ENCODE measurements at places on chromosomes 13 and 19.

DNA sequence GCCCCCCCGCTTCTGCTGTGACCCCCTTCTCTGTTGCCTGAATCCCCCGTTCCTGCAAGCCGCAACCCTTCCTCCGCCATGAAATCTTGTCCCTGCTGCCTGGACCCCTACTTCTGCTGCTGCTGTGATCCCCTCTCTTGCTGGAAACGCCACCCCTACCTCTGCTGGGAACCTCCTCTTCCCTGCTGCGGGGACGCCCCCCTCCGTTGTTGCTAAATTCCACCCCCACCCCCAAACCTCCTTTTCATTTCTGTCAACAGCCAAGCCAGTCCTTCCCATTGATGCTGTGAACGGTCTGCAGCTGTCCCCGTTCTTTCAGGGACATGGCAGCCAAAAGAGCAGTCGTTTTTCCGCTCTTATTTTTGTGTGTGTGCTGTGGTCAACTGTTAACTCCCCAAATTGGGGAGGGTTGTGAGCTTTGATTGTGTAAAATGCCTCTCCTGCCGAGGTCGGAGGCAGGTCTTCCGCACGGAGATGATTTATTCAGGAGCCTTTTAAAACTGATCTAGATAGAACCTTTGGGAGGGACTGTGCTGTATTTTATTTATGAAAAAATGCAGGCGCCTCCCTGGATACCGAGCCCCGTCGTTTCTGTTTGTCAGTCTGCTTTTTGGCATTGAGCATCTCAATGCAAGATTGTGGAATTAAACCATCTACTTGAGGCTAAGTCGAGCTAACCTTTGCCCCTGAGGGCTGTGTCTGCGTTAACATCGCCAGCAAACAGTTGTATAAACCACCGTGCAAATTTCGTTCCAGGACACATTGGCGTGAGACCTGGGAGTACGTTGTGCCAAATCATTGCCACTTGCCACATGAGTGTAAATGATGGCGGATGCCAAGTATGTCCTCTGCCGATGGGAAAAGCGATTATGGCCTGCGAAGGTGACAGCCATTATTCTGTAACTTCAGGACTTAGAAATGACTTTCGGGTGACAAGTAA, 27.9 kb upstream of the NDUFS7 start:
- no peak for DNase-seq

GRCh38 chr19:3760871-3761361, 576 bp downstream of the APBA3 start:
- DNase-seq, result no peak

GRCh38 chr13:100573121-100573520, 15.5 kb downstream of the GGACT start:
- DNase-seq, result peak; percentile 32

DNA sequence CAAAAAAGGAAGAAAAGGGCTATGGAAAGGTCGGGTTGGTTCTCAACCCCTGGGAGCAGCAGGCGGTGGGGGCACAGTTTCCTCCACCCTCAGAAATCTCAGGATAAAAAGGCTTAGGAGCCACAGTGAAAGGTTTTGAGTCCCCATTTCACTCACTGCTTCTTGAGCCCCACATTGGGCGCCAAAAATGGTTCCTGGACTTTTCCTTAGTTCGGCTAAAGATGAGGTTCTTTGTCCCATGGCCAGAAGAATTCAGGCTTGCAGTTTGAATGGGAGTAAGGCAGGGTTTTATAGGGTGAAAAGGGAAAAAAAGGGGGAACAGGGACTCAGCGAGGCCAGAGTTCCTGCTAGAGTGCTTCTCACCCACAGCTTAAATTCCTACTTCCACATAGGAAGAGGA, 179.5 kb downstream of the GGACT start:
- no peak for DNase-seq

DNA sequence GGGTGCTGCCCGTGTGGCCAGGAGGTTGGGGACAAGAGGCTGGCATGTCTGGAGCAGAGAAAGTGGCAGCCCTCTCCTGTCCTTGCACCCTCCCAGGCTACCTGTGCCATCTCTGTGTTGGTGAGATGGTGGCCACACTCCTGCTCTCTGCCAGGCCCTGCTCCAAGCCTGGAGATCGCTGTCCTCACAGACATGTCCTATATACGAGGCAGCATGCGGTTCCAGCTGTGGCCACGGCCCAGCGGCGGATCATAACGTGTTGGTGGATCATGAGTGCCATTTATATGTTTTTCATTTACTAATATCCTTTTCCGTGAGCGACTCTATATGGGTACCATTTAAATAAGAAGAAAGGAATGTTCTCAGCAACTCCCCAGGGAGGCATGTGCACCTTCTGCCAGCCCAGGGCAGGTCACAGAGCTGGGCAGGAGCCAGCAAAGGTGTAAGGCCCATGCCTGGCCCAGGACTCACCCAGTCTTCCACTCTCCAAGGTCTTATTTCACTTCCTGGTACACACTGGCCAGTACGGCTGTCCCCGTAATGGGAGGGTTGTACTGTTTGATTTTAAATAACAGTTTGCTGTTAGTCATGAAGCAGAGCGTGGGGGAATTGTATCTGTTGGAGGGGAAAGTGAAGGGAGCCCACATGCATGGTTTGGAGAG, 47.2 kb upstream of the LDLR start:
- no peak for DNase-seq

DNA sequence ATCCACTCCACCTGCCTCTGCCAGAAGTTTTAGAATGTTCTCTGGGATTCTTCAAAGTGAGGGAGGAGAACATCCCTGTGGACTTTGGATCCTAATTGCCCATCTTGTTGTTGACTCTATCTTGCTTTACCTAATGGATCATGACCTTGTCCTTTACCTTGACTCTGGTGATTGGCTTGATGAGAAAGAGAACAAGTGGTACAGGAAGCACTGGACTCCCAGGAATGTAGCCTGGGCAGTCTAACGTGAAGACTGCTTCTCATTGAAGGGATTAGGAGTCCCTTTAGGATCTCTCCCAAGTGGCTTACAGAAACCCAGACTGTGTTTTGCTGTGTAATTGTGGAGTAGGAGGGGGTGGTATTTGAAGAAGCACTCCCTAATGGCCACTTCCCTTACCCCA, 63.9 kb downstream of the SLC10A2 start:
- DNase-seq, result no peak

DNA sequence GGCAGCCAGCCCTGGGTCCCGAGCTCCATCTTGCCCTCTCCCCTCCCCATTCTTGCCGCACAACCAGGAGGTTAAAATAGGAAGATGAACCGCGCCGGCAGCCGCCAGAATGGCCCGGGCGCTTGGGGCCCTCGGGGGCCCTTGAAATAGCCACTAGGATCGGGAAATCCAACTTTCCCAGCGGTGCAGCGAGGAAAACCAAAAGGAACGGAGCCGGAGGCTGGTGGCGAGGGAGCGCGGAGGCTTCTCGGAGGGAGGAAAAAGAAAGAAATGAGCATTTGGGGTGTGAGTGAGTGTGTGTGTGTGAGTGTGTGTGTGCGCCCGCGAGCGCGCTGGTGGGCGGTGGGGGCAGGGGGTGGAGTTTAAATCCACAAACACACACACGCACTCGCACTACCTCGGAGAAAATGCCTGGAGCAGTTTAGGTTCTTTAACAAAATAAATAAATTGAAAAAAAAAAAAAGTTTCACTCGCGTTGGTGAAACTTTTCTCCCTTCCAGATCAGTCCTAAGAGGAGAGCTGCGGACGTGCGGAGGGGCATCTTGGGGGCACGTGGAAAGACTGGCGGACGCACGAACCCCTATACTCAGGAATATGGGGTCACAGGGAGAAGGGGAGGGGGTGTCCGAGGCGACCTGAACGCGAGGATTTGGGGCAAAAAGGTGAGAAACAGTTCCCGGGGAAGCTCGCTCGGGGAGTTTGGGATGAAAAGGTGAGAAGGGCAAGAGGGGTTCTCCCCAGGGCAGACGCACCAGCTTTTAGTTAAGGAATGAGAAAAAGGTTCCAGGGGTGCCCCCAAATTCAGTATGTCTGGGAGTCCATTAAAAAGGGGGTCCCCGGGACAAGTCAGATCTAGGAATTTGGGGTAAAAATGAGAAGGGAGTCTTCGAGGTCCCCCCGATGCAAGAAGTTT, 1.3 kb downstream of the RFX2 start:
- DNase-seq, result peak; percentile 47

DNA sequence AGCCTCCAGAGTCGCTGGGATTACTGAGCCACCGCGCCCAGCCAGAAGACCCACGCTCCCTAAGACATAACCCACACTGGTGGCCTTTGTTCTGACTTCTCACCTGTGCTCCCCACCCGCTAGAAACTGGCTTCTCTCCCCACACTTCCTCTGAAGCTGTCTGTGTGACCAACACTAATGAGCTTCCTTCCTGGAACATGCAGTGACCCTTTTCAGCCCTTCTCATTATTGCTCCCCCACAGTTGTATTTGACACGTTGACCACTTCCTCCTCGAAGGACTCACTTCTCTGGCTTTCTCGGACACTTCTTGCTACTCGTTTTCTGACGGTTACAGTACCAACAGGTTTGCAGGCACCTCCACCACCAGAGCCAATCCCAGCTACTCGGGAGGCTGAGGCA, 10.9 kb downstream of the NCR1 start:
- no peak for DNase-seq

DNA sequence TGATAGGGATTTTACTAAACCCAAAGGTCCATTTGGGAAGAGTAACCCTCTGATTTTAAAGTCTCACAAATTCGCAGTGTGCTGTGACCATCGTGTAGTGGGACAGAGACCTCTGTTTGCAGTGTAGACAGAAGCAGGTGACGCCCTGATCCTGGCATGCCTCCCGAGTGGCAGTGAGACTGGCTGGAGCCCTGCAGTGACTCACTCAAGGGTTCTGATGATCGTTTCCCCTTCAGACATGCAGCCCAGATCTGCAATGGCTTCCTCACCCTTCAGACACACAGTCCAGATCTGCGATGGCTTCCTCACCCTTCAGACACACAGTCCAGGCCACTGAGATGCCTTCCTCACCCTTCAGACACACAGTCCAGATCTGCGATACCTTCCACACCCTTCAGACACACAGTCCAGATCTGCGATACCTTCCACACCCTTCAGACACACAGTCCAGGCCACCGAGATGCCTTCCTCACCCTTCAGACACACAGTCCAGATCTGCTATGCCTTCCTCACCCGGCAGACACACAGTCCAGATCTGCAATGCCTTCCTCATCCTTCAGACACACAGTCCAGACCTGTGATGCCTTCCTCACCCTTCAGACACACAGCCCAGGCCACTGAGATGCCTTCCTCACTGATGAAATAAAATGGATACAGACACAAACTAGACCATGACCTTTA, 125.2 kb downstream of the ATP11A start:
- DNase-seq, result no peak

GRCh38 chr19:6066661-6067646, 43.3 kb downstream of the RFX2 start:
- DNase-seq, result peak; percentile 70

DNA sequence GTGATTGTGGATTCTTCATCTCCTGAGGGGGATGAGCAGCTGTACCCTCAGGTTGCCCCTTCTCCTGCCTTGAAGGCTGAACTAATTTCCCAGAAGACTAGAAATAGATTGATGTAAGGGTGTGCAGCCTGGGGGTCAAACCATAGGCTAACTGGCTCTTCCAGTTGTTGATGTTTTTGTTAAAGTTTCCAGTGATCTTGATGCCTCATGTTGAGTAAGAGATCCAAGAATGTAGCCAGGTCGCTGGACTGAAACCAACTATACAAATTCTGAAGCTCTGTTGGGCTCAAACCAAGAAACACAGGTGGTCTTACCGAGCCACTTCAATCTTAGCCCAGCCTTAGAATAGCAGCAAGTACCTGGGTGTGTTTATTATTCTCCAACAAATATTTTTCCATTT, 391.8 kb downstream of the KLF5 start:
- no peak for DNase-seq

DNA sequence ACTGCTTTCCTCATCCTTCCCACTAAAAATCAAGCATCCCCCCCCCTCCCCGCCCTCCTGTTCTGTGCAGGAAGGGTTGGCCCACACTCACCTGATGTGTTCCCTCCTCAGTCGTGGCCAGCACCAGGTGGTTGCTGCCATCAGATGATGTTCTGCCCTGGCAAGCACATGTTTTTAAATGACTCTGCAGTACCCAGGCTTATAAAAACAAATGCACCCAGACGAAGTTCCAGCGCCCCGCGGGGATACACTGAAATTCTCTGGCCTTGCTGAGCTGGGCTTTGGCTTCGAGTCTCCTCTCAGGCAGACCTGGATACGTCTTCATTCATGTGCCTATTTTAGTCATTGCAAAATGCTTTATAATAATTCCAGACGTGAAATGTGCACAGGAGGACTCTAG, 316.3 kb downstream of the DLEU7 start:
- no peak for DNase-seq

GRCh38 chr19:50349277-50350057, 16.0 kb downstream of the NAPSA start:
- no peak for DNase-seq

GRCh38 chr19:41328157-41328841, 18.3 kb downstream of the CCDC97 start:
- DNase-seq, result no peak

- DNase-seq, result no peak
Measured at GRCh38 chr19:47618771-47619170, 9.8 kb downstream of the BICRA start.

DNA sequence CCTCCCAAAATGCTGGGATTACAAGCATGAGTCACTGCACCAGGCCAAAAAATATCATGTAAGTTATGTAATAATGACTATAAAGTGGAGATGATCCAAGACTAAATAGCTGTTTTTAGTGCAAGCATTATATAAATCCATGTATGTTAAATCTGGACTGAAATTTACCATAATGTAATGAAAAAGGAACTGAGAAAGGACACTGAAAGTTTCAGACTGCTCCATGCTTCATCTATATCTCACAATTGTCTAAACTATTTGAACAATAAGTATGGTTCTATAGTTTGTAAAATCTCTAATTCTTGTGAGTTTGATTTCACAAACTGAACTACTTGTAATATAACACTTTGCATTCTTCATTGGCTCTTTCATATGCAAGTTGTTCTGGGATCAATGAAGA, 2299.5 kb downstream of the PCDH9 start:
- no peak for DNase-seq

GRCh38 chr13:96294930-96295881, 205.3 kb downstream of the HS6ST3 start:
- no peak for DNase-seq

DNA sequence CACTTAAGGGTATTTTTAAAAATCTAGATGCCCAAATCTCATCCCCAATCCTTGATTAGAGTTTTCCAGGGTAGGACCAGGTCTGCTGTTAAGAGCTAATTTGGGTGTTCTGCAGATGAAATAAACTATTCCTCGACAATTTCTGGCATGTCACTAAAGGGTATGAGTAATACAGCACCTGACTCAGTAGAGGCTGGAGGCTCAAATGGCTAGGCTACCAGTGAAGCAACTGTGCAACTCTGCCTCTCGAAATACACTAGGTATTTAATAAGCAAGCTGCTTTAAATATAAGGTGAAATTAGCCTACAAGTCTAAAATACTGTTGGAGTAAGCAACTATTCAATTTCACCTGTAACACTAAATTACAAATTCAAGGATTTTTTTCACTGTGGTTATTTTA, 1.5 kb downstream of the RNF6 start:
- DNase-seq, result no peak

GRCh38 chr13:40069173-40070044, 413.9 kb downstream of the COG6 start:
- peak; percentile 26 for DNase-seq

GRCh38 chr19:11489378-11489777, 8.5 kb upstream of the ELAVL3 start:
- DNase-seq, result no peak

- no peak for DNase-seq
Measured at GRCh38 chr13:30731361-30732045, 3.8 kb upstream of the ALOX5AP start.

All from T-helper 22 cell (primary cell).